ENCODE measurements at places on chromosomes 1 and 21.

DNA sequence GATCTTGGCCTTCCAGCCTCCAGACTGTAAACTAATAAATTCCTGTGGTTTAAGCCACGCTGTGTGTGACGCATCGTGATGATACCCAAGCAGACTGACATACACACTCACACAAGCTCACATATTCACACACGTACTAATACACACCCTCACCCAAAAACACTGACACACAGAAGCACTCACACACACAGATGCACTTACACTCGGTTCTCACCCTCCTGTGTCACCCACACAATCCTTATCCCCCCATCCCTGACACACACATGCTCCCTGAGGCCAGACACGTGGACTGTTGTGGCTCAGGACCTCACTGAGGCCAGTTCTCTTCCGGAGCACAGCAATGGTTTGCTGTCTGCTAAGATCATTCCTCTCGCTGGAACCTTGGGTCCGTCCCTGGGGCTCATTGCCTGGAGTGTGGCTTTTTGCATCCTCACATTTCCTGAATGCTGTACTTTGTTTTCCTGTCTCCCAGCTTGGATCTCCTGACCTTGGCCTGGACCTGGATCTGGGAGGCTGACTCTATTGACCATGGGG lies 76.9 kb upstream of the LYST start:
- DNase-seq, result no peak

- DNase-seq, result no peak
Observed at GRCh38 chr1:154329551-154330131, 4.3 kb downstream of the ATP8B2 start.

DNA sequence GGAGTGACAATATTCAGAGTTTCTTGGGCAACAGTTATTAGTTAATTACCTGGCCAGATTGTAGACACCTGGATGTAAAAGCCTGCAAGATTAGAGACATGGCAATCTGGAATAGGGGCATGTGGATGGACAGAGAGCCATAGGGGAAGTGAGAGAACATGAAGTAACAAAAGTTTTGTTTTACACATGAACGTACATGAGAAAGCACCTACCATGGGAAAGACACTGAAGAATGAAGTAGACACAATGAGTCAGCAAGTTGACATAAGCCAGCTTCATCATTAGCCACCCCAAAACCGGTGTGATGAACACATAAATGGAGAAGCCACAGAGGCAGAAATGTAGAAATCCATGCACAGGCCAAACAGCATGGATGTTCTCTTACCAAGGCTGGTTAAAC lies 462.1 kb upstream of the C1orf87 start:
- DNase-seq, result no peak

DNA sequence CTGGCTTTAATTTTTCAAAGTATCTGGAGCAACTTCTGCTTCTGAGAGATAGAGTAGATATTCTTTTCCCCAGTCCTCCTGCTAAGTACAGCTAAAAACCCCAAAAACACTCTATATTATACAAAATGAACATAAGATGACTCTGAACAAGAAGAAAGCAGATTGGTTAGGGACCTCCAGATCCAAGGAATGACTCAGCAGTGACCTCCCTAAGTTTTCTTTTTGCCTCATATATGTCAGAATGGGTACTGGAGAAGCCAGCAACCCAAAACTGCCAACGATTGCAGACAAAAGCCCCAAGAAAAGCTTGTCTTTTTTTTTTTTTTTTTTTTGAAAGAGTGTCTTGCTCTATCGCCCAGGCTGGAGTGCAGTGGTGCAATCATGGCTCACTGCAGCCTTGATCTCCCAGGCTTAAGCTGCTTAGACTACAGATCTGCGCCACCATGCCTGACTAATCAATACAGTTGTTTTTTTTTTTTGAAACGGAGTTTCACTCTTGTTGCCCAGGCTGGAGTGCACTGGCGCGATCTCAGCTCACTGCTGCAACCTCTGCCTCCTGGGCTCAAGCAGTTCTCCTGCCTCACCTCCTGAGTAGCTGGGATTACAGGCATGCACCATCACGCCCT lies 22.7 kb downstream of the NDUFS5 start:
- DNase-seq, result peak; percentile 78

DNA sequence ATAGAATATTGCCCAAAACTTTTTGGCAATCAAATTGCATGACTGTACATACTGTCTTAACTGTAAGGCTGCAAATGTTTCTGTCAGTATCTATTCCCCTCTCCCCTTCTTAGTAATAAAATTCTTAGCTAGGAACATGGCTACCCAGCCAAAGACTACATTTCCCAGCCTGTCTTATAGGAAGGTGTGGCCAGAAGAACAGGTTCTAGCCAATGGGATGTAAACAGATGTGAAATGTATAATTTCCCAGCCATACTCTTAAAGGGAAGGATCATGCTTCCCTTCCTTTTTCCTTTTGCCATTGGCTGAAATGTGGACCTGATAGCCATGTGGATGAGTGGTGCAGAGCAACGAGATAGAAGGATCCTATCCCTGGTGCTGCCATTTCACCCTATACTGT lies 7.0 kb upstream of the HIVEP3 start:
- DNase-seq, result peak; percentile 51

GRCh38 chr1:234601301-234602017 lies 8.5 kb downstream of the IRF2BP2 start:
- DNase-seq, result peak; percentile 79

GRCh38 chr1:17248781-17249180 lies at the start of gene PADI3:
Gene PADI3 (plus strand): TSS chr1:17249098. CDS start chr1:17249138, 40 bp downstream.
- DNase-seq, result peak; percentile 55

- no peak for DNase-seq
Observed at GRCh38 chr1:43583058-43583457, 52.4 kb downstream of the PTPRF start.

Data from NCI-H82 (cell line).